ENCODE measurements at places on chromosomes 1 and 21.

GRCh38 chr1:78284354-78284753, 206.4 kb upstream of the PTGFR start:
- DNase-seq = no peak

GRCh38 chr1:3476666-3477065, 22.2 kb downstream of the ARHGEF16 start:
- DNase-seq = no peak

DNA sequence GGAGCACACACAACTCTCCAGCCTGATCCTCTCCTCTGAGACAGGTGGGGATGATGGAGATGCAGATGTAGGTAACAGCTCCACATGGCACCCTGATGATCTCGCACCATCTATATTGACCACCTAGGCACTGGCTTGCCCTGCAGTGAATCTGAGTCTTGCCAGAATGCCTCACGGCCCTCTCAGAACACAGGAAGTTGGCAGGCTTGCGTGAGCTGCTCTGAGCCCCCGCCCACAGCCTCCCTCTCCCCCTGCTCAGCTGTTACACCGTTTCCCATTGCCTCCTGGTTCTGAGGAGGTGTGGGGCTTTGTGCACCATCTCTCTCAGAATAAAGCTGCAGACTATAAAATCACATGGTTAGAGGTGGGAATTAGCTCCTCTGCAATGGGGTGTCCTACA, 48.0 kb downstream of the URB2 start:
- DNase-seq = no peak

- DNase-seq = no peak
Measured at GRCh38 chr1:224791362-224791941, 138.0 kb upstream of the DNAH14 start.

GRCh38 chr1:15703562-15703961, 19.4 kb downstream of the PLEKHM2 start:
- peak; percentile 86 for DNase-seq

DNA sequence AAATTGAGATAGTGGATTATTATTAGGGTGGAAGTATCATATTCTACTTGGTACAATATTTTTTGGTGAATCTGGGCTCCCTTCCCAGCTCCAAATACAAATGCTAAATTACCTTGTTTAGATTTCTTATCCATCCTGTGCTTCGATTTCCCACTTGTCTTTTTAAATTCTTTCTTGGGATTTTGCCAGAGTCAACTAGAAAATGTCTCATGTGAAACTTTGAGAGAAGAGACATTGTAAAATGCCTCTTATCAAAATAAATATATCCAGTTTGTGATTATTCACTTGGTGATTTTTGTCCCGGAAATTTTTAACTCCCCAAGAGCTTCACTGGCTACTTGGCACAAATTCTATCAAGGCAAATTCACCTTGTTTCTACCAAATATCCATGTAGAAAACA, 202.0 kb downstream of the FMN2 start:
- no peak for DNase-seq

GRCh38 chr1:29426701-29427279, 190.5 kb downstream of the PTPRU start:
- DNase-seq = no peak

DNA sequence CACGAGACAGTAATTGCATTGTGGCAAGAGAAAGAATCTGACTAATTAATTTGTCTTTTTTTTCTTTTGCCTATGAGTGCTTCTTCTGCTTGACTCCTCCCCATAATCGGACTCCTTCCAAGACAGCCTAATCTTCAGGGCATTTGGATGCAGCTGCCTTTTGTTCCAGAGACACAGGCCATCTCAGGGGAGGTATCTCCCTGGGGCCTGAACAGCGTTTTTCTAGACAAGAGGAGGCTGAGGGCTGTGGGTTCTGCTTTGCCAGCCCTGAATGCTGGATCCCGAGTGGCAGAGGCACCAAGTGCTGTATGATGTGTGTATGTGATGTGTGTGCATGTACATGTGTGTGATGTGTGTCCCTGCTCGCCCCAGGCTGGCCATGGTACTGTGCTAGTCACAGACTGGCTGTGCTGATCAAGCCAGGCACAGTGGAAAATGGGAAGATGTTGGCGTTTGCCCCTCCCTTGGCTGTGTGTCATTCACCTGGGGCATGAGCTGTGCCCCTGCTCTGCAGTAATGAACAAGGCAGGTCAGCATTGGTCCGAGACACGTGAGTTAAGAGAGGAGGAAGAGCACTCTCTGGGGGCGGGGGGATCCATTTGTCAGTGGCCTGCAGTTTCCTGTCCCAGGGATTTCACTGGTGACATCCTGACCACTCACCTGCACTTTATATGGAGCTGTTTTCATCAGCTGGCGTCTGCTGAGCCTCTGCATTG, 77.2 kb downstream of the ADARB1 start:
- DNase-seq = no peak

DNA sequence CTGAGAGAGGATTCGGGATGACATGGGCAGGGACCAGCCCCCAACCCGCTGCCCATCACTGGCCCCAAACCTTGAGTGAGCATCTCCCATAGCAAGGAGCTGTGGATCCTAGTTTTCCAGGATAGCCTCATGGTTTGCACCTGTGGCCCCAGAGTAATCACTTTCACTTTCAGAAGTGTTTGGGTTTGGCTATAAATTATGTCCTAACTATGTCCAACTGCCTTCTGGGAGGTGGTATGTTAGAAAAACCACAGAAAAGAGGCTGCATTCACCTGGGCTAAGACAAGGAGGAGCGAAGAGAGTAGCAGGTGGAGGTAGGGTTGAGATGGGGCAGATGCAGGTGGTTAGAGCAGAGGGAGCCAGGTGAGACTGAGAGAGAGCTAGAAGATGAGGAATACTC, 19.4 kb upstream of the CLIC6 start:
- DNase-seq = no peak

- DNase-seq = no peak
Measured at GRCh38 chr1:34847094-34847493, 12.5 kb downstream of the SMIM12 start.

DNA sequence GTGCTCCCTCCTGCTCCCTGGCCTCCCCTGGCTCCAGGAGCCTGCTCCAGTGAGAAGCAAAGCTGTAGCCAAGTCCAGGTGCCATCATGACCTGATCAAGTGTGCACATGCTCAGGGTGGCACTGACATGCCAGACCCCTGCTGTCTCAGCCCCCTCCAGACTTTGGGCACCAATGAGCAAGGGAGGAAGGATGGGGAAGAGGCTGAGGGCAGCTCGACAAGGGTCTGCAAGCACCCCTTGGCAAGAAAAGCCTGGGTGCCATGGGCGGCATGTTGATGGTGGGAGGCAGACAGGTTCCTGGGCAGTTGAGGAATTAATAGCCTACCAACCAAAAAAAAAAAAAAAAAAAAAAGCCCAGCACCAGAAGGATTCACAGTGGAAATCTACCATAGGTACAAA, 942.6 kb upstream of the PRMT6 start:
- no peak for DNase-seq

DNA sequence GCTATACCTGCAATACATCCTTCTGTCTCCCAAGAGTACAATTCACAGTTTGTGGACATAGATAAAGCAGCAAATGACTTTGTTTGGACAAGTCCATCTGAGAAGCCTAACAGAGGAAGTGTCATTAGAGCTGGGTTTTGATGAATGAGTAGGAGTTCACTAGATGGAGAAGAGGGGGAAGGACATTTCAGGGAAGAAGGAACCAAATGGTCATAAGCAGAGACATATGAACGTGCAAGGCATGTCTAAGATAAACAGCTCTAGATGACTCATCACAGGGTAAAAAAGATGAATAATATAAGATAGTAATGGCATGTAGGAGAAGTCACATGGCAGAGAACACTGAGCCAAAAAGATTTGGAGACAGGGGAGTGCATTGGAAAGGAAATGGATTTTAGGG, 54.5 kb downstream of the HMGB4 start:
- no peak for DNase-seq

- peak; percentile 72 for DNase-seq
Measured at GRCh38 chr1:67053535-67053784, 488 bp downstream of the SLC35D1 start.

DNA sequence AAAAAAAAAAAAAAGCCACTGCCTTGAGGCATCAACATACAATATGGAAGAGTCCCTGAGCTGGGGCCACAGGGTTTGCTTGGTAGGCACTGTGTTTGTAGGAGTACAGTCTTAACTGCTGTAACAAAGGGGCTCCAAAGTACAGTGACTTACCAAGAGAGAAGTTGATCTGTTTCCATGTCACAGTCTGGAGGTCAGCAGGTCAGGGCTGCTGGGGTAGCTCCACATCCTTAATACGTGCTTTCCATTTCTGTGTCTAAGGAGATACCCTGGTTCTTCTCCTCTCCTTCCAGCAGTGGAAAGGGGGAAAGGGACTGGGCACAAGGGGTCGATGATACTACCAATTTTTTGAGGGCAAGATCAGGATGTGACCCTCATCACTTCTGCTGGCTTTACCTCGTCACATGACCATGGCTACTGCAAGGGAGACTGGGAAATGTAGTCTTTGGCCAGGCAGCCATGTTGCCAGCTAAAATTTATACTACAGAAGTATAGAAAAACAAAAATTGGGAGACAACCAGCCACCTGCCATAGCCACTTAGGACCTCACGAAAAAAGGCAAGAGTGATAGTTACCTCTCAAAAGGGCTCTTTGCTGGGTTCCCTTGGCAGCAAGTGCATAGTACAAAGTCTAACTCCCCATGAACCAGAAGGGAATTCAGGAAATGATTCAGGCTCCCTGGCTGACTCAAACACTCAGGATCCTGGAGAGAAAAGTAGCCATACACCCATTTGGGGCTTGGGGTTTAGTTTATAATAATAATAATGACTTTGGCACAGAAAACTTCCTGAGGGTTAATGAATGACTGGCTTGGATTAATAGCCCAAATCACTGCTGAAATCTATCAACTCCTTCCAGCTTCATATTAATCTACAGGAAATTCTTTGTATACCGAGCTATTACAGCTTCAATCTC, 52.7 kb upstream of the ATP5PO start:
- no peak for DNase-seq

DNA sequence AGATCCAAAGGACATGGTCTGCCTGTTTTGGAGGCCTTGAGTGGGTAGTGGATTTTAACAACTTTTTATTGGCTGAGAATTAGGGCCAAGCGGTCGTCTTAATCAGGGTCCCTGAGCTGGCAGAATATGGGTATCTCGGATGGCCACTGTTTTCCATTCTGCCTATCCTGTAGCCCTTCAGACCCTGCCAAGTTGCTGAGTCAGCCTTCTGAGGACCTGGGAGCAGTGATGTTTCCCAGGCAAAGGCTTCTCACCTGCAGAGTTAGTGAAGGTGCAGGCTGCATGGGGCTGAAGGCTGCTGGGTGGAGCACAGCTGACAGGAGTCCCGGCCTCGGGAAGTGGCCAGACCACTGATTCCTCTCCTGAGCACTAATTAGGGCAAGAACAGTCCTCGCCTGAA, 11.4 kb downstream of the RASSF5 start:
- no peak for DNase-seq

GRCh38 chr1:76379506-76379905, 305.0 kb downstream of the ST6GALNAC3 start:
- DNase-seq = no peak

DNA sequence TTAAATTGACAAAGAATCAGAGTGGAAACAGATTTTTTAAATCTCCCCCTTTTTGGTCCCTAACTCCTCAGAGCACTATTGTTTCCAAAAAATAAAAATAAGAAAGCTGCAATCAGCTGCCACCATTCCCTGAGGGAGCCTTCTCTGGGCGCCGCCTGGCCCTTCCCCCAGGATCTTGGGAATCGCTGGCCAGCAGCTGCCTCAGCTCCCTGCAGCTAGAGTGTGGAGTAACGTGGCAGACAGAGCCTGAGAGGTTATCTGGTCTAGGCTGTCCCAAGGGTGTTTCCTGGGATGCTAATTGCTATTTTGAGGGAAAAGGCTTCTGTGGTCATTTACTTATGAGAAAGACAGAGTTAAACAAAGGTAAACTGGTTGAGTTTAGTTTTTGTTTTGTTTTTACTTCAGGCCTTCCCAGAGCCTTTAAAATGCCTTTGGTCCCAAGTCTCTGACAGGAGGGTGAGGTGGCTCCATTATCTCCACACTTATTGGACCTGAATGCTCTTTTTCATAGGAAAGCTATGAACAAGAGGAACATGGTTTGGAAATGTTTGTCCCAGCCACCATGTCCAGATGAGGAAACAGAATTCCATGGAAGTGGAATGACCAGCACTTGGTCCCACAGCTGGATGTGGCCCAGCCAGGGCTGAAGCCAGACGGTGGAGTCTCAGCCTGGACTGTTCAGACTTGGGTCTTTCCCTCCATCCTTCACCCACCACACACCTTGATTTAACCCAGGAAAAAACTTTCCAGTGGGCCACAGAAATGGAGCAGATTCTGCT, 14.1 kb upstream of the KIAA1614 start:
- no peak for DNase-seq

DNA sequence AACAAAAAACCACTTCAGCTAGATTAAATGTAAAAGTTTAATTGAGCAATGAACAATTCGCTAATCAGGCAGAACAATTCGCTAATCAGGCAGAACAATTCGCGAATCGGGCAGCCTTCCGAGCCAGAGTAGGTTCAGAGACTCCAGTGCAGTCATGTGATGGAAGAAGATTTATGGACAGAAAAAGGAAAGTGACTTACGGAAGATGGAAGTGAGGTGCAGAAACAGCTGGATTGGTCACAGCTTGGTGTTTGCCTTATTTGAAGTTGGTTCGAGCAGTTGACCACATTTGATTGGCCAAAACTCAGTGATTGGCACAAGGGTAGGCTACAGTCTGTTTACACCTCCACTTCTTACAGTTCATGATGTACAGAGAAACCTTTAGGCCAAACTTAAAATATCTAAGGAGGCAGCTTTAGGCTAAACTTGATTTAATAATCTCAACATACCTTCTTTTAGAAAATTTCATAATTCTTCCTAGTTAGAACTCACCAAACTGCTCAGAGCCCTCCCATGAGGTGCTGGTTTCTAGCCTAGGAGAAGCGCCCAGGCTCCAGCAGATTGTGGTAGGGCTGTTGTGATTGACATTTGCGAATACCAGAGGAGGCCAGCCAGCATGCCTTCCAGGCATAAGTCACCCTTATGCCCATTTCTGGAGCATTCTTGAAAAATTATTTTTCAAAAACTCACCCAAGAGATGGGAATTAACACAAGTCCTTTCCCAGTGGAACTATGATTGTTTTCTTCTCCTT, 22.8 kb upstream of the KCNC4 start:
- no peak for DNase-seq

GRCh38 chr1:95954585-95954984, 720.6 kb downstream of the RWDD3 start:
- no peak for DNase-seq

GRCh38 chr1:47424336-47424982, 8.4 kb downstream of the FOXE3 start:
- no peak for DNase-seq

- DNase-seq = no peak
Measured at GRCh38 chr1:84164567-84165021, 20.5 kb downstream of the PRKACB start.

GRCh38 chr1:221834698-221835513, 93.0 kb upstream of the DUSP10 start:
- DNase-seq = no peak

DNA sequence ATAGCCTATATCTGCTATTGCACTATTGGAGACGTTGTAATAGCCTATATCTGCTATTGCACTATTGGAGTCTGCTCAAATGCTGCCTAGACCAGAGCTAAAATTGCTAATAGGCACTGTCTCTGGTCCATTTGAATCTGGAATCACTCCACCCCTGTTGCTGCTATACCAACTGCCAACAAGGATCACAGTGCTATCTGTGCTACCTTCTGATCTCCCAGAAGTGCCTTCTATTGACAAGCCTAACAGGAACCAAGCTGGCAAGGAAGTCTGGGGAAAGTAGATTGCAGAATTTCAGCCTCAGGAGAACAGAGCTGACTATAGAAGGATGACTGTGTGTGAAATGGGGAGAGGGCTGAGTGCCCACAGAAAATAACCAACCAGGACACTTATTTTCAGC, 15.9 kb downstream of the RWDD3 start:
- DNase-seq = no peak

GRCh38 chr1:108028841-108029388, 63.9 kb upstream of the VAV3 start:
- no peak for DNase-seq

All from ovary (tissue), 10 donors.